ENCODE measurements at places on chromosomes 4 and X.

DNA sequence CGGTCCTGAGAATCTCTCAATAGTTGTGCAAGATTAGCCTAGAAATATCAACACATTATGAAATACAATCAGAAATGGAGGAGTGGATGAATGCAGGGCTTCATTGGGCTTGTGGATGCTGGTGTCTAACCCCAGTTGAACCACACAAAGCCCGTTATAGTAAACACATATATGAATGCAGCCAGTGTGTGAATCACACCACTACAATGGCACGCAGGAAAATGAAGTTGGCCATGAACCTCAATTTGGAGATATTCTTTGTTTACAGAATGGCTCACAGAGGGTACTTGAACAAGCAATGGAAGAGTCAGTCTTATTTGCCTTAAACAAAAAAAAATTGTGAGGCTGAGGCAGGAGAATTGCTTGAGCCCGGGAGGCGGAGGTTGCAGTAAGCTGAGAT lies 57.8 kb downstream of the SOD3 start:
- peak; percentile 64 for DNase-seq

DNA sequence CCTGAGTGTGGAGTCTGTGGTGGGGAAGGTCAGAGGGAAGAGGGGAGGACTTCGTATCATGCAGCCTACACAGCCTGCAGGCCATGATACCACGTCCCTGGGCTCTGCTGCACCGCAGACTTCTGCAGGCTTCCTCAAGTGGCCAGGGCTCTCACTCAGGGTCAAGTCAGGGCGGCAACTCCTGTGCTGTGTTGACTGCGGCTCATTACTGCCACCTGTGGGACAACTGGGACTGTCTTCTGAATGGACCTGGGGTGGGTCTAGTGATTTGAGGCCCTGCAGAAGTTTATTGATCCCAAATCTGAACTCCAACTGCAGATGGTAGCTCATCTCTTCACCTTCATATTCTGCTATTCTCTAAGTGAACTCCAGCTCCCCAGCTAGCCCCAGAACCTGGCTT lies 167.1 kb downstream of the NSUN7 start:
- no peak for DNase-seq

DNA sequence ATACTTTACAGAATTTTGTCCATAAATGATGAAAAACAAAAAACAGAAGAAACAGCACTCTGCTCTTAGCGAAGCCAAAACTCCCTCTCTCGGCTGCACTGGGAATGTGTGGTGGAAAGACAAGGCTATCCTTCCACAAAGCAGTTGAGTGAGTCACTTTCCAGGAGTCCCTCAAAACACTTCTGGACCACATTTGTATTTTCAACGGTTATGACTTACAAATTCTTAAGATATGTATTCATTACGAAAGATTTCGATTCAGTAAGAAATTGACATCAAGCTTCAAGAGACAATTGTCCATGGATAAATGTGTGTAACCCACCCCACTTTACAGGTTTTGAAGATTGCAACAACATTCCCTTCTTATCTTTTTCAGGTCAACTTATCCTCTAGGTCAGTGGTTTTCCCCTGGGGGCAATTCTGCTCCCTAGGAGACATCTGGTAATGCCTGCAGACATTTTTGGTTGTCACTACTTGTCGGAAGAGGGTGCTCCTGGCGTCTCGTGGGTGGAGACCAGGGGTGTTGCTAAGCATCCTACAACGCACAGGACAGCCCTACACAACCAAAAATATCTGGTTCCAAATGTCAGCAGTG lies 66.7 kb upstream of the MTNR1A start:
- peak; percentile 90 for DNase-seq

GRCh38 chr4:184949020-184949419 lies 69.3 kb upstream of the HELT start:
- DNase-seq: no peak

DNA sequence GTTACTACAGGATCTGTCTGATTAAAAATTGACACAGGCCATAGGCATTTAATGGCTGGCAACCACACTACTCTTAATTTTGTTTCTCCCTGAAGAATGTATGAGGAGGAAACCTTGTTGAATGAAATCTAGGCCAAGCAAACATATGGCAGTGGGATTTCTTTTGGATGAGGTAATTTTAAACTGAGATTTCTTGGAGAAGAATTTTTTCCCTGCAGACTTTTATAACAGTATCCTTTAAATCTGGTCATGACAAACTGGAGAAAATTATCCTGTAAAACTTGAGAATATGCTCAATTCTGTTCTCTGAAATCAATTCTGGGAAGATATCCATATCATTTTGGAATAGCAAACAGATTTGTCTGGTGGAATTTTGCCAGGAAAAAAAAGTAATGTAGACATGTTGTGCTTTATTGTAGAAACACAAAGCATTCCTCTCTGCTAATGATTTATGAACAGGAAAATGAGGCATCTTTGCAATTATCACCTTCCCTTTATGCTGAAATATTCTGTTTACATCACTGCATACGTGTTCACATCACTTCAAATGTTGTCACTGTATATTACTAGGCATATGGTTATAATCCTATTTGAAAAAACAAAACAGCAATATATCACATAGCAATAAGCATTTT lies 108.3 kb upstream of the ARSJ start:
- DNase-seq: peak; percentile 85

DNA sequence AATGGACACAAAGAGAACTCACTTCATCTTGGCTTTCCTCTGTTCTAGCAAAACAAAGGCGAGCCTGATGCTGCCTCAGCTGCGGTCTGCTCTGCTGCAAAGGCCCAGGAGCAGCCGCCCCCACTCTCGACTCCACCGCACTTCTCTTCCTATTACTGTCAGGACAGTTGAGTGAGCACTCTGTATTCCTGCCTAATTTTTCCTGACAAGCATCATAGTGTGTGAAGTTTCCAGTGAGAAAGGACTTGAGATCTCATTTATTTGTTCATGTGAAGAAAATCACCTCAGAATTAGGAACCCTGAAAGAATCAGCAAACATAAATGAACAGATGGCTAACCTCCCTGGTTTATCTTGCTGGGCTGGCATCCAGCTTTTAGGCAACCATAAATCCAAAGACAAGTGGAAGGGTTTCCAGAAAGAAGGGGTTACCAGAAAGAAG lies 15.6 kb downstream of the SCARB2 start:
- peak; percentile 88 for DNase-seq

- DNase-seq: no peak
These were observed 10.9 kb upstream of the DCTD start for GRCh38 chr4:182928061-182928460.

DNA sequence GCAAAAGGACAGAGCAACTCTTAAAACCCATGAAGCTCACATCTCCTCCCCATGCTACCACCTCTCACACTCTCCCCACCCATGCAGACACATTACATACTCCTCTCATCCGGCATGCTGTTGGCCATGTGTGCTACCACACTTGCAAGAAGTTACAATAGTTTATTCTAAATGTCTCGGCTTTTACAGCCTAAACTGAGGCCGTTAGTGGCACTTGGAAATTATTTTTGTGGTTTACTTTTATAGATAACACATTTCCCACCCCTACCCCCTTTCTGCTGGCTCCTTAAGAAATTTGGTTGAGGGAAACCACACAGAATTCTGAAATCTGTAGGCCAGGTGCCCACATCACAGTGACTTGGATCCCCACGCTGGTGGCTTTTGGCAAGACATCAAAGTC lies 141.1 kb upstream of the HHIP start:
- peak; percentile 30 for DNase-seq

- no peak for DNase-seq
These were observed 123.7 kb downstream of the AFAP1 start for GRCh38 chr4:7815981-7816380.

Data from astrocyte of the spinal cord (primary cell).